CD4-positive, alpha-beta T cell treated with Interleukin-1 beta for 1 hour (primary cell): ENCODE measurements at places on chromosomes 6 and 20.

- DNase-seq = no peak
Observed at GRCh38 chr6:86723729-86724128, 213.6 kb upstream of the HTR1E start.

GRCh38 chr6:79985128-79985527, 19.3 kb upstream of the TTK start:
- no peak for DNase-seq

DNA sequence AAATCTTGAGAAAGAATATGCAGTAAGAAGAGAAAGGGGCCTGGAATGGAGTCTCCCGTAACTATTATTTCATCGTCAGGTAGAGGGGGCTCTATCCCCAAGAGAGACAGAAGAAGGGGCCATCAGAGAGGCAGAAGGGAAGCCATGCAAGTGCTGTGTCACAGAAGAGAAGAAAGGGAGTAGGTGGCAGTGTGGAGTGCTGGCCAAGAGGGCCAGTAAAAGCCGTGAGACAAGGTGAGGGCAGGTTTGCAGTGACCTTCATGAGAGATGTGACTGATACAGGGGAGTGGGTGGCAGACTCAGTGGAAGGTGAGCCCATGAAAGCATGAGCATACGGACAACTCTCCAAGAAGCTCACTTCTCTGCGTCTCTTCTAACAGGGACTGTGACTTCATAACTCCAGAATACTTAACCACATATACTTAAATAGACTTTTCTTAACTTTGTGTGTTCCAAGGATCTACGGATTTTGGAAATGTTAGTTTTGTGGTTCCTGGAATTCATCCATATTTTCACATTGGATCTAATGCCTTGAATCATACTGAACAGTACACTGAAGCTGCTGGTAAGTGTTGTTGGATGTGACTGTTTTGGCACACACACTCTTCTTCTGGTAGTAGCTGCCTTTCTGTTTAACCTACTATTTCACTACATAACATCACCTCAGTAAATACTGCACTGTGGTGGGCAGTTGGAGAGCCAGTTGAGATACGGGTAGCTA, 15.6 kb downstream of the PM20D2 start:
- no peak for DNase-seq

GRCh38 chr6:43308101-43308989, at the start of gene CRIP3:
Gene CRIP3, minus strand, starts transcription at chr6:43308826. Its CDS starts 34 bp downstream, at chr6:43308792.
- DNase-seq = peak; percentile 56

GRCh38 chr20:56949318-56949717, 317.1 kb downstream of the BMP7 start:
- no peak for DNase-seq

DNA sequence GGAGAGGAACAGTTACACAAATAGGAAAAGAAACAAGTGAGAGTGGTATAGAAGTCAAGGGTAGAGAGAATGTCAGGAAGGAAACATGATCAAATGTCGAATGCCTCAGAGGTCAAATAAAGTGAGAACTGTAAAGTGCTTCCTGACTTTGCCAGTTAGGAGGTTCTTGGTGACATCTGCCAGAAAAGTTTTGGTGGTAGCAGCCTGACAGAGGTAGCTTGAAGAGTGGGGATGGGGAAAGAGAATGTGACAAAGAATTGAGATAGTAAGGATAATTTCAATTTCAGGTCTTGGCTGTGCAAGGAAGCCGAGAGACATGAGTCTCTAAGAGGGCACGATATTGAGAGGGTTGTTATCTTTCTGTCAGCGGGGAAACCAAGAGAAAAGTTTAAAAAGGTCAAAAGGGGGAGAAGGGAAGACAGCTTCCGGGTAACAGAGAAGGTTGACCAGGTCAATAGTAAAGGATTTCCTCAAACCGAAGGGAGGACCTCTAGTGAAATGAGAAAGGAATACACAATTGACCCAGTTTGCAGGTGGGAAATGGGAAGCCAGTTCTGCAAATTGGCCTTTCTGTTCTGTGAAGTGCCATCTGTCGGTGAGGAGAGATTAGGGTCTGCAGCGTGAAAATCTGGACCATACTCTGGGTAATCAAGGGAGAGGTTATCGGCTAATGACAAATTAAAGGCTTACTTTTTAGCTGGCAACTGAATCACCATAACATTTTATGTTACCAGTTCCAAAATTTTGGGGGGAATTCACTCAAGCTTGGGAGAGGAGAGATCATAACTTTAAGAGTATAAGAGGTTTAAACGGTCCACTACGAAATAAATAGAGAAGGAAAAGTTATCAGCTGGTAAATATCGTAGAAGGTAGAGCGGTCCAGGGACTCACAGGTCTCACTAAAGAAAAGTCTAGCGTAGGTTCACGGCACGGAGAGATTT, 973 bp upstream of the BRD2 start:
- DNase-seq = peak; percentile 40

DNA sequence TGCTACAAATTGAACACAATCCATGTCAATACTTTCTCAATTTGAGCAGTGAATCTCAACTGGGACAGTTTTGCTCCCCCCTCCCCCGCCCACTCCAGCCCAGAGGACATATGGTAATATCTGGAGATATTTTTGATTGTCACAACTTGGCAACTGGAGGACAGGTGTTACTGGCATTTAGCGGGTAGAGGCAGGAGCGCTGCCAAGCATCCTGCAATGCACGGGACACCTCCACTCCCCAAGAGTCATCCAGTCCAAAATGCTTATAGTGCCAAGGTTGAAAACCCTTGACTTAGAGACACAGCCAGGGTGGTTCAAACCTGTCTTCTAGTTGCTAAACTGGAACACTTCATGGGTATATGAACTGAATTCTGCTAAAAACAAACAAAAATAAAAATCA, 26.9 kb upstream of the LRRC1 start:
- no peak for DNase-seq

- no peak for DNase-seq
Observed at GRCh38 chr6:1290805-1291204, 21.1 kb upstream of the FOXQ1 start.

DNA sequence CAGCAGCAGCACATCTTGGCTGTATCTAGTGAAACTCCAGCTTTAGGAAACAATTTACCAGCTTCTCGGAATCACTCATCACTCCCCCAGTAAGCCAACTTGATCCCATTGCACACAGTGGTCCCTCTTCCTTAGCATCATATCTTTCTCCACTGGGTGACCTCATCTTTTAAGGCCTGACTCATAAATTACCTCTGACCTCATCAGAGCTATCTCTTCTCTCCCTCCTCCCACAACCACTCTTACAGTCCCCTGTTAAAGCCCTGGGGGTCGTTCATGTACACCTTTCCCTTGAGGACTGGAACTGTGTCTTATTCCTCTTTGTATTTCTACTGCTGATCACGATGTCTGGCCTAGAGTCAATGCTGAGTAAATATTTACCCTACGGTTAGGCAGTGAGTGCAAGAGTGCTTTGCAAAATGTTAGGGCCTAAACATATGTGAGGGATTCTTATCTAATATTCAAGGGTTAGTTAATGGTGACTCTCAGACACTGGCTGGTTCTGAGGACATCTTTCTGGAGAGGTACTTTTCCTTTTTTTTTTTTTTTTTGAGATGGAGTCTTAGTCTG, 187.2 kb downstream of the LRFN2 start:
- no peak for DNase-seq

DNA sequence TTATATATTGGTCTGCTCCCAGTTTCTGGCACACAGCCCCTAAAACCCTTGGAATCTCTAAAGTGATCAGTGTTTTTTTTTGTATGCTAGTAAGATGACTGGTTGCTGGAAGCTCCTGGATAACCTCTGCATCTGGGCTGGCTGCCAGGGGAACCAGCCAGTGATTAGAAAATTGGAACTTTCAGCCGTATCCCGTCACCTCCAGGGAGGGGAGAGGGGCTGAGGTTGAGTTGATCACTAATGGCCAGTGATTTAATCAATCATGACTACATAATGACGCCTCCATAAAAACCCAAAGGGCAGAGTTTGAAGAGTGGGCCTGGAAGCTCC, 48.0 kb upstream of the NOP56 start:
- DNase-seq = no peak

DNA sequence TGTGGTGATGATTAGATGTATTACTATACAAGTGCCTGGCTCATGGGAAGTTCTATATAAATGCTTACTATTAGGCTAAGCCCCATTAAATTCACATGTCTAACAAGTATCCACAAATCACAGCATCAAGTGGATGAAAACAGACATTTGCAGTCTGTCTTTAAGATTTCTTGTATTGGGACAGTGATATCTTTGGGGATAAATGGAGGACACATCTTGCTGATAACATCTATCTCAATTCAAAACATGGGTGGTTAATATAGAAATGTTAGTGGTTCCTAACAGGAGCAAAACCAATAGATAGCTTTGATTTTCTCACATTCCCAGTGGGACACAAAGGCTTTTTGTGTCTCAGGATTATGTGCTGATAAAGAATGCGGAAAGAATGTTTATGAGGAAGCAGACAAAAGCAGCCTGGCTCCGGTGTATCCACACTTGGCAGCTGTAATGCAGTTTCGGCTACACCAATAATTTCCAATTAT, 29.3 kb downstream of the PTPRK start:
- DNase-seq = no peak

- no peak for DNase-seq
Observed at GRCh38 chr6:110557199-110557598, 80.8 kb upstream of the SLC22A16 start.

GRCh38 chr6:21596949-21597682, 3.6 kb downstream of the SOX4 start:
- no peak for DNase-seq

DNA sequence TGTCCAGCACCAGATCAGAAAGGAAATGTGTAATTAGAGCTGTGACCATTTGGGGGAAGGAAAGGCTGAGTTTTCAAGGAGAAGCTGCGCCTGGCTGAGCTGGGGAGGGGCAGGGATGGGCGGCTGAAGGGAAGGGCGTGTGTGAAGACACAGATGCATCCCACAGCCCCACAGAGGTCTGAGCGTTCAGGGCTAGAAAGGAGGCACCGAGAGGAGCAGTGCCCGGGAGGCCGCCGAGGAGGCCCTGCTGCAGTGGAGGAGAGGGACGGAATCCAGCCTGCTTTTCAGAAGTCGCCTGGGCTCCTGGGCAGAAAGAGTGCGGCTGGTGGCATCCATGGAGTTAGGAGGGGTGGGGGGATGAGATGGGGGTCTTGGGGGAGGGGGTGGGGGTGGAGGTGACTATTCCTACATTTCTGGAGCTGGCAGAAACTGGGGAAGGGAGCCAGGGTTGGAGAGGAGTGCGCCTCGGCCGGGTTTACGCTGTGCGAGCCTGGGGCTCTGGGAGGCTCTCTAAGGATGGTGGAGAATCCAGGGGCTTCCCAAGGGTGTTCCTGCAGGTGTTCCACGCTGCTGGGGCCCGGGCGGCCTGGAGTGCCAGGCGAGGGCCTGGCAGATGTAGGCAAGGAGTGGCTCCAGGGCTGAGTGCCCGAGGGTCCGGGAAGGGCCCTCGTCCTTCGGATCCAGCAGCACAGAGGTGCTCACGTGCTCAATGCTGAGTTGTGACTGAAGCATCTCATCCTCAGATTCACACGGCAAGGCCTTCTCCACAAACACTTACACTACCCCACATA, 41.8 kb downstream of the WDR27 start:
- no peak for DNase-seq

GRCh38 chr6:94562846-94563245, 1014.5 kb upstream of the MANEA start:
- no peak for DNase-seq

DNA sequence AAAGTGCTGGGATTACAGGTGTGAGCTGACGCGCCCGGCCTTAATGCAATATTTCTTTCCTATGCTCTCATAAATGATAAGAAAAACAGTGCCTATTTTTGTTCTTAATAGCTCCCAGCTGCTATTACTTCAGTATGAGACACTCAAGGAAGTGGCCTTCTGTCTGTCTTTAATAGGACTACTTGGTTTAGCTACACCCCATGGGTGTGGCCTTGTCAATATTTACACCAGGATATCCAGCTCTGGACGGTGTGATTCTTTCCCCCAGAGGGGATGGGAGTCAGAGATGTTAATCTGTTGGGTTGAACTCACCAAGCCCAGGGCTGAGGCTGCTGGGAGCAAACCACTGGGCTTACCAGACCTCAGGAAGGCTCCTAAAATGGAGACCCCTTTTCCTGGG, 134.2 kb downstream of the CEP57L1 start:
- DNase-seq = no peak

GRCh38 chr20:47859278-47859677, 74.0 kb upstream of the SULF2 start:
- no peak for DNase-seq

DNA sequence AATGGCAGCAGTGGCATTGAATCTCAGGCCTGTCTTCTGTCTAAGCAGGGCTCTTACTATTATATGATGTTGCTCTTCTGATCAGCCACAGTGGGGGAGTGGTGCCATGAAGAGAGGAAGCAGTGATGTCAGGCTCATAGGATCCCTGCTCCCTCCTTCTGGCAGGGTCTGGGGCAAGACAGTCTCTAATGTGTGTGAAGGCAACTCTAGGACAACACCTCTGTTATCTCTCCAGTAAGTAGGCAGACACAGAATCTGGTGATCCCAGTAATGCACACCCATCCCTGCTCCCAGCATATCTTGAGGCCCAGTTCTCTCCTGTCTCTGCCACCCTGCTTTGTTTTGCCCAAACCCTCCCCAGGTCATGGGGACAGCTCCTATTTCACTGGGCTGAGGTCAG, 8.8 kb downstream of the C20orf202 start:
- DNase-seq = no peak

GRCh38 chr6:117602899-117603588, 733 bp upstream of the GOPC start:
- no peak for DNase-seq

GRCh38 chr20:39259808-39260207, 297.7 kb downstream of the DHX35 start:
- DNase-seq = no peak

DNA sequence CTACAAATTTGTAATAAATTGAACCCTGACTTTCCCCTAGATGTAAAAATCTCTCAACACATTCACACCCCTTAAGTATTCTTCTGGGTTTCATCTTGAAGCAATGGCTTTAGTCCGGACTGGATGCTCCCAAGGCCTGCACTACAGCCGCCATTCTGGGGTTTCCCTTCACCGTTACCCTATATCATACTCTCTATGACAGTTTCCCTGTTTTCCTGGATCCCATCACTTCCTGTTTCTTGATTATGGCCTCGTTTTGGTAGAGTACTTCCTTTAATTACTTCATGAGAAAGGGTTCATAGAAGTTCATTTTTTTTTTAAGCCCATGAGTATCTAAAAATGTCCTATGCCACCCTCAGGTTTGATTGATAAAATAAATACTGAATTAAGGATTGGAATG, 11.7 kb downstream of the FIG4 start:
- no peak for DNase-seq
